ENCODE measurements at places on chromosomes 11 and 22. TPM values are rescaled to one million over a fixed set of nuclear protein-coding genes. Genes with fewer than 3 reads are reported as not detected.
A peak's percentile ranks its signal among the peaks of the same experiment; 100 is the strongest.

- H3K27me3 ChIP-seq = no peaks in the 10 kb centered on the region
- no peaks in the 10 kb centered on the region for H3K36me3 ChIP-seq
- H3K4me3 ChIP-seq = no peak overlapping the region
- H3K4me1 ChIP-seq = no peaks in the 10 kb centered on the region
- no peak for DNase-seq
- no peak overlapping the region for H3K27ac ChIP-seq
These were observed 32.7 kb upstream of the PACSIN2 start for GRCh38 chr22:43047605-43048004.

GRCh38 chr22:20606041-20606783 is 98.8 kb downstream of the MED15 start:
- no peaks in the 10 kb centered on the region for H3K36me3 ChIP-seq
- H3K4me1 ChIP-seq = no peaks in the 10 kb centered on the region
- no peaks in the 10 kb centered on the region for H3K27me3 ChIP-seq
- H3K27ac ChIP-seq = no peak overlapping the region

GRCh38 chr11:119026970-119027369 is 3.7 kb downstream of the SLC37A4 start:
- H3K4me3 ChIP-seq = peak overlapping the region; percentile 81
- no peaks in the 10 kb centered on the region for H3K27me3 ChIP-seq
- peak overlapping the region; percentile 62 for H3K27ac ChIP-seq
- peaks cover 2% of the 10 kb centered on the region for H3K4me1 ChIP-seq
- peak; percentile 28 for DNase-seq

DNA sequence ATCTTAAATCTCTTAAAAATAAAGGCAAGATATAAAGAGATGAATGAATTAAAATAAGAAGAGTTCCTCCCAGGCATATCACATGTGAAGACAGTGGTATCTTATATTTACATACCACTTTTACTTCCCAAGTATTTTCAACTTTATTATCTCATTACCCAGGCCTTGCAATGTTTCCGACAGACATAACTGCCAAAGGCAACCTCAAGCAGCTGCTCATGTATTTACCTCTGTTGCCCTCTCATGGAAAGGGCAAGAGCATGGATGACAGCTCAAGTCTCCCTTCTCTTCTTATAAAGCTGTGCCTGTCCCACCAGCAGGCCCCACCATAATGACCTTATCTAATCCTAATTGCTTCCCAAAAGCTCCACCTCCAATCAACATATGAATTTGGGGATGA is 894.2 kb downstream of the NTM start:
- no peaks in the 10 kb centered on the region for H3K36me3 ChIP-seq
- no peak for DNase-seq
- no peaks in the 10 kb centered on the region for H3K4me1 ChIP-seq
- no peak overlapping the region for H3K4me3 ChIP-seq
- H3K27me3 ChIP-seq = no peaks in the 10 kb centered on the region

DNA sequence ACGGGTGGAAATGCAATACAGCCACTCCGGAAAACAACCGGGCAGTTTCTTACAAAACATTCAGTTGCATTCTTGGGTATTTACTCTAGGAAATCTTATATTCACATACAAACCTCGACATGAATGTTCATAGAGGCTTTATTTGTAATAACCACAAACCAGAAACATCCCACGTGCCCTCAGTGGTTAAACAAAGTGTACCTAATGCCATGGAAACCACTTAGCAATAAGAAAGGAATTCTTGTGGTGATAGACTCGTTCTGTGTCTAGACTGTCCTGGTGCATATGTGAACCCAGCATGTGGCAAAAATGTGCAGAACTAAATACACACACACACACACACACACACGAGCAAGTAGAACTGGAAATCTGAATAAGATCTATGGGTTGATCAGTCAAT is 1073.3 kb downstream of the TBC1D22A start:
- no peak for DNase-seq
- peaks cover 4% of the 10 kb centered on the region for H3K27me3 ChIP-seq
- no peak overlapping the region for H3K27ac ChIP-seq

DNA sequence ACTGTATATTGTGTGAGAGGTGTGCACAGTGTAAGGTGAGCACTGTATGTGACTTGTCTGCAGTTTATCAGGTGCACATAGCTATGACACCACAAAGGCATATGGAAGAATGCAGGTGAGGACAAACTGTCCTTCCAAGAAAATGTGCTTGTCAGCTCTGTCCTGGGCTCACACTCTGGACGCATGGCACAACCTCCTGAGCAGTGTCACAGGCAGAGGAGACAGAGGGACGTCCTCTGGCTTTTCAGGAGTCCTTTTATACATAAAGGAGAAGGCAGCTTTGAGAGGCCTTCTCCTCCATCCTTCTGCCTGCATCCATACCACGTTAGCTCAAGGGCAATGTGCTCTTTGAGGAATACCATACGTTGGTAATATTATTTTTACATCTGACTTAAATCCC is 7.5 kb upstream of the MYOD1 start:
- H3K4me3 ChIP-seq = no peak overlapping the region
- DNase-seq = no peak
- H3K36me3 ChIP-seq = no peaks in the 10 kb centered on the region
- H3K4me1 ChIP-seq = no peaks in the 10 kb centered on the region
- H3K27ac ChIP-seq = no peak overlapping the region

GRCh38 chr11:70054004-70054403 is 24.1 kb upstream of the ANO1 start:
- H3K4me3 ChIP-seq = no peak overlapping the region
- no peak overlapping the region for H3K27ac ChIP-seq
- no peaks in the 10 kb centered on the region for H3K27me3 ChIP-seq
- H3K36me3 ChIP-seq = no peaks in the 10 kb centered on the region

DNA sequence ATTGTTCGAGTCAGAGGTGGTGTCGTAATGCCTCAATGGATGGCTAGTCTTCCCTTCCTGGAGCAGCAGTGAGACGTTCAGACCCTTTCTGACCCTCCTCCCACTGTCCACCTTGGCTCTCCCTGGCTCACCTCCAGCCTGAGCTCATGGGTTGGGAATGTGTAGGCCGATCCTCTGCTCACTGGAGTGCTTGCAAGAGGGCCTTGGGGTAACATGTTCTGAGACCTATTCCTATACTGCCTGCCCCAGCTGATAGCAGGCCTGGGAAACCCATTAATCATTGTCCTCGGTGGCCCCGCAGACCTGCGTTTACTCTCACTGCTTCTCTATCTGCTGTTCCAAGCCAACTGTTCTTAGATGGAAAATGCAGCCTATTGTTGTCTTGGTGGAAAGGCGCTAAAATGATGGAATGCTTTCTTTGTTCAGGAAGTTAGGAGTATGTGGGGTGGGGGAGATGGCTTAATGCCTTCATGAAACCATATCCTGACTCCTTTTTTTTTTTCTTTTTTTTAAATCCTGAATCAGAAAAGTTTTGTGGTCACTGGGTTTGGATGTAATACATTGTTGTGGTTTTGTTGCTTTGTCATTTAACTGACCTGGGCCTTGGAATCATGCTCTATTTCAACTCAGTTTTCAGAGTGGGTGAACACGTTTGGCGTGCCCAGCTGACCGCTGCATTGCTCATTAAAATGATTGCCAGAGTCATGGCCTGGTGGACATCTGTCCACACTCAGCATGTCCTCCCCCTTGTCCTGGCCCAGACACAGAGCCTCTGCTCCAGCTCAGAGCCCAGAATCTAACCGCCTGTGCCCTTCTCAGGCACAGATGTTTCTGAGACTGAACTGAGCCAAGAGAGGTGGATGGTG is 72.5 kb downstream of the MICAL2 start:
- no peaks in the 10 kb centered on the region for H3K36me3 ChIP-seq
- H3K27ac ChIP-seq = no peak overlapping the region
- no peaks in the 10 kb centered on the region for H3K27me3 ChIP-seq
- no peaks in the 10 kb centered on the region for H3K4me1 ChIP-seq

DNA sequence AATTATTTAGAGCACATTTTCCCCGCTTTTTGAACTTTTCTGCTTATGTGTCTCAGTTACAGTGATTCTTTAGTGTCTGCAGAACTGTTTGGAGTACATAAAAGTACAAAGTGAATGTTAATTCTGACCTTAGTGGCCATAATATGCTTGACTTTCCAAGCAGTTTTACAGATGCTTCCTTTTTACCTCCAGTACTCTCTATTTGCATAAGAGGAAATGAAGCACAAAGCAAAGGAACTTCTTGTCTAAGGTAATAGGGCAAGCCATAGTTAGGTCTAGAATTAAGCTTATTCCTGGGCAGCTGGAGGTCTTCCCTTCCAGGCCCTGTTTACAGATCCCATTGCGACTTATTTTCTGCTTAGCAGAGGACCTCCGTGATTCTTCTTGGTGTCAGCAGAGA is 3.6 kb downstream of the GTPBP1 start:
- peaks cover 13% of the 10 kb centered on the region for H3K4me1 ChIP-seq
- H3K27me3 ChIP-seq = no peaks in the 10 kb centered on the region
- H3K27ac ChIP-seq = no peak overlapping the region
- peaks cover 4% of the 10 kb centered on the region for H3K36me3 ChIP-seq
- no peak for DNase-seq
- H3K4me3 ChIP-seq = no peak overlapping the region

DNA sequence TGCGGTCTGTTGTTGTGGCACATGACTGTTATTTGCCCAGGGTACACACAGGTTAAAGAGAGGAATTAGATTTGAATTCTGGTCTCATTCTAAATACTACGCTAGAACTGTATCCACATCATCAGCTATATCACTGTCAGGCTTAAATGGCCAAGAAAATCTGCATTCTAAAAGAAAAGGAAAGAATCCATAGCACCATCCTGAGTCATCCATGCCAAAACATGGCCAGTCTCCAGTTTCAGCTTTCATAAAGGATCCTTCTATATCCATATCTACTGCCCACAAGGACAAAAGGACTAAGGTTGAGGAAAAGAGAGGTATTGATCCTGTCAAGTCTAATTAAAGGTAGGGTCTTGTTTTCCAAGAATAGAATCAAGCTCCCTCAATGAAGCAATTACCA is 73.6 kb upstream of the GDPD4 start:
- no peak overlapping the region for H3K4me3 ChIP-seq
- no peaks in the 10 kb centered on the region for H3K4me1 ChIP-seq
- no peaks in the 10 kb centered on the region for H3K36me3 ChIP-seq

GRCh38 chr11:81270686-81271085 is 1463.0 kb downstream of the FAM181B start:
- no peak overlapping the region for H3K27ac ChIP-seq

DNA sequence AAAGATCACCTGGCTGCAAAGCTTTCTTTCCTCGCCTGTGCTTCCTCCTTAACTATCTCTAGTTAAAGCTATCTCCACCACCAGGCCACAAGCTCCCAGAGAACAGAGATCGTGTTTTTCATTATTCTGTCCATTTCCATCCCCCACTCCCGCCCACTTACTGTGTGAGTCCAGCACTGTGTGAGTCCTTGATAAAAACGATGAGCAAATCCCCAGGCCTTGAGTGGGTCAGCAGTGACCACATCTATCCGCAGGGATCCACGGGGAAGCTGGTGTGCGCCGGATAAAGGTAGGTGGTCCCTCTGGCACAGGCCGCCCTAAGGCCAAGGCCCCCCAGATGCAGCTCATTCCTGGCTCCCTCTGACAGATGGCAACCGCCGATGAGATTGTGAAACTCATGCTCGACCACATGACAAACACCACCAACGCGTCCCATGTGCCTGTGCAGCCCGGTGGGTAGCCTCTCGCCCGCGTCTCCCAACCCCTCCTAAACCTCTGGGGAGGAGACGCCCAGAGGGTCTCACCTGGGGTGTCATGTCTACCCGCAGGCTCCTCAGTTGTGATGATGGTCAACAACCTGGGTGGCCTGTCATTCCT is 9.3 kb downstream of the TKFC start:
- DNase-seq = no peak
- no peak overlapping the region for H3K4me3 ChIP-seq
- H3K27ac ChIP-seq = no peak overlapping the region
- no peaks in the 10 kb centered on the region for H3K27me3 ChIP-seq
- H3K4me1 ChIP-seq = no peaks in the 10 kb centered on the region
- H3K36me3 ChIP-seq = peaks cover 46% of the 10 kb centered on the region

GRCh38 chr11:108221911-108222573 is 396 bp downstream of the NPAT start:
- no peaks in the 10 kb centered on the region for H3K36me3 ChIP-seq
- DNase-seq = no peak
- no peaks in the 10 kb centered on the region for H3K27me3 ChIP-seq
- peak overlapping the region; percentile 91 for H3K27ac ChIP-seq
- H3K4me1 ChIP-seq = no peaks in the 10 kb centered on the region
- H3K4me3 ChIP-seq = peak overlapping the region; percentile 90

DNA sequence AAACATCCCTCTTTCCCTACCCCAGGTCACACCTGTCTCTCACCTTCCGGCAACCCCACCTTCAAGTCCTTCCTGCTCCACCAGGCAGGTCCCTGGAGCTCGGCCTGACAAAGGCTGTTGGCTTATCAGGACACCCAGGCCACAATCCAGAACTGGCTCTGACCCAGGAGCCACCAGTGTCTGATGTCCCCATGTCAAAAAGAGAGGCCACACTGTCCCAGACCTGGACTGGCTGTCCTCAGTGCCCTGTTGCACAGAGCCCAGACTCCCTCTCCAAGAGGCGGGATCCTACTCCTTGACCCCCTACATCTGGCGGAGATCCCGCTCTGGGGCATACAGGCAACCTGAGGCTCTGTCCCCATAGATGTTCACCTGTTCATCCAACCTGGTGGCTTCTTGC is 116.0 kb downstream of the MN1 start:
- no peak overlapping the region for H3K4me3 ChIP-seq
- no peak for DNase-seq
- H3K36me3 ChIP-seq = no peaks in the 10 kb centered on the region
- H3K27me3 ChIP-seq = no peaks in the 10 kb centered on the region
- no peak overlapping the region for H3K27ac ChIP-seq
- no peaks in the 10 kb centered on the region for H3K4me1 ChIP-seq

DNA sequence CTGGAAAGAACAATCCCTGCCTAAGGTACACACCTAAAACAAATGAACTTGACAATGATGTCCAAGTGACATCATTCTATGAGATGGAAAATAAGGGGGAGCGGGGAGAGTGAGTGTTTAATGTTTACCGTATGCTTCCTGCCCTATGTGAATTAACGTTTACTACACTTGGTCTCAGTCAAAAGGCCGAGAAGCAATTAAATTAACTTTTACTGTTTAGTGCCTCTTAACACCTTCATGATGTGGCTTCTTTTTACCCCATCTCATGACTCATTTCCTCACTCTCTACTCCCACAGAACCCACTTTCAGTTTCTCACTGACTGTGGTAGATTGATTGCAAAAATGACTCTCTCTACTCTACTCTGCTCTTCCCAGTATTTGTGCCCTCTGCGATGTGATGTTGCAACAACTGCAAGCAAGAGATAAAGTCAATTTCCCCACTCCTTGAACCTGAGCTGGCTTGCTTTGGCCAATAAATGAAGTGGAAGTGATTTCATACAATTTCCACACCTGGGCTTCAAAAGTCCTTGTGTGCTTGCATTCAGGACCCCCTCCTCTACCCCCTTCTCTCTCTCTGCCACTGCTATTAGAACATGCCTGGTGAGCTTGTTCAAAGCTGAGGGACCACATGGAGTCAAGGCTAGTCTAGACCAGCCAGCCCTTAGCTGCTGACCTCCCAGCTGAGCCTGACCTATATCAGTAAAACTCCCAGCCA is 11.6 kb upstream of the ALKBH3 start:
- no peak overlapping the region for H3K4me3 ChIP-seq
- no peak for DNase-seq
- H3K27me3 ChIP-seq = no peaks in the 10 kb centered on the region
- no peak overlapping the region for H3K27ac ChIP-seq
- no peaks in the 10 kb centered on the region for H3K4me1 ChIP-seq

Gene TPH1
- total RNA-seq = 0.07 TPM

Gene KCTD14
- total RNA-seq = 6.9 TPM

Gene SERPING1
- total RNA-seq = 1,903 TPM

Gene ZNF215
- total RNA-seq = 0.25 TPM

Gene SHISA8
- total RNA-seq = not detected

Gene FXYD6
- 9.4 TPM for total RNA-seq

Gene POU2AF2
- not detected for total RNA-seq

Gene ENTHD1
- total RNA-seq = not detected

Gene ELP4
- 16.4 TPM for total RNA-seq

Gene VPREB3
- total RNA-seq = 3.9 TPM

Gene PGA5
- total RNA-seq = not detected

Data from right lobe of liver (tissue), 6 donors.